ENCODE measurements at places on chromosomes 11 and 22.

GRCh38 chr22:35418731-35419130, 18.8 kb downstream of the MCM5 start:
- no peak for DNase-seq

- no peak for DNase-seq
Measured at GRCh38 chr11:3056296-3057068, 741 bp downstream of the CARS1 start.

GRCh38 chr11:12284316-12285050, 92.9 kb upstream of the PARVA start:
- DNase-seq = no peak

- DNase-seq = no peak
Measured at GRCh38 chr11:134476435-134477021, 64.5 kb upstream of the B3GAT1 start.

DNA sequence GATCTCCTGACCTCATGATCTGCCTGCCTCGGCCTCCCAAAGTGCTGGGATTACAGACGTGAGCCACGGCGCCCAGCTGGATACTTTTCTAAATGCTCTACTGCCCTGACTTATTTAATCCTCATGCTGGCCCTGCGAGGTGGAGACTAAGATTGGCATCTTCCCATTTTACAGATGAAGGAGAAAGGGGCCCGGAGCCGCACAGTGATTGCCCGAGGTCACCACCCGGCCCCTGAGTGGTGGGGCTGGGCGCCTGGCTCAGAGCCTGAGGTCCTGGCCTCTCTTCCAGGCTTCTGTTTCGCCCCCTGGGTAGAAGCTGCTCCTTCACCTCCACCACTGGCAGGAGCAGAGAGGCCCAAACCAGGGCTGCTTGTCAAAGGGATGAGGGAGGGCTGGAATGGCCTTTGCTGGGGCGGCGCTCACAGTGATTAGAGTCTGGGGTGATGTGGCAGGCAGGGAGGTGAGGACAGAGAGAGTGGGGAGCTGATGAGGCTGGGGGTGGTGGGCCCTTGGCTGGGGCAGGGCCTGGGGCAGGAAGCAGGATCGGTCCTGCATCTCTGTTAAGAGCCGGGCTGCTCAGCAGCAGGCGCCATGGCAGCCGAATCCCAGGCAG, 15.4 kb upstream of the MPPED1 start:
- no peak for DNase-seq

GRCh38 chr11:102230186-102230585, 87.1 kb upstream of the BIRC3 start:
- DNase-seq = no peak

GRCh38 chr11:129937592-129938238, 42.3 kb upstream of the NFRKB start:
- DNase-seq = no peak

GRCh38 chr11:6855971-6856541, 6.8 kb upstream of the OR10A2 start:
- DNase-seq = no peak

DNA sequence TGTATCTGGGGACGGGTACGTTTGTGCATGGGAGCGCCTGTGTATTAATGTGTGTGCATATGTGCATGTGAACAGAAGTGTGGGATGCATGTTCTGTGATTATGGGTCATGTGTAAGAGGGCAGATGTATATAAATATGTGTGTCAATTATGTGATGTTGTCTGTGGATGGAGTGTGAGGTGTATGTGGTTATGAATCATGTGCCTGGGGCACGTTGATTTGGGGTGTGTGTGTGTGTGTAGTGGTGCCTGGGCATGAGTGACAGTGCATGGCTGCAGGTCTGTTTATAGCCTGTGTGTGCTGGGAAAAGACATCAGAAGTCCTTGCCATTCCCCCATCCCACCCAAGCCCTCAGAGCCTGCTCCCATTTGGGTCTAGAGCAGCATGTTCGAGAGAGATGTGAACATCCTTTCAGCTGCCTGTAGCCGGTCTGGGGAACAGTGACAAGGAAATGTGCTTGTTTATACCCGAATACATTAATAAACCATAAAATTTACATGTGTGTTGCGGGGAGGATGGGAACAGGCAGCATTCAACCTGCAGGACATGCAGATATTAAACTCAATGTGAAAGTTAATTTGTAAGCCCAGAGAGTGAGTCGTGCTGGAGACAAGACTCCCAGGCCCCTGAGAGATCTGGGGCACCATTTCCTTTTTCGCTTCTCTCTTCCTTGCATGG, 129.0 kb downstream of the NECTIN1 start:
- no peak for DNase-seq

DNA sequence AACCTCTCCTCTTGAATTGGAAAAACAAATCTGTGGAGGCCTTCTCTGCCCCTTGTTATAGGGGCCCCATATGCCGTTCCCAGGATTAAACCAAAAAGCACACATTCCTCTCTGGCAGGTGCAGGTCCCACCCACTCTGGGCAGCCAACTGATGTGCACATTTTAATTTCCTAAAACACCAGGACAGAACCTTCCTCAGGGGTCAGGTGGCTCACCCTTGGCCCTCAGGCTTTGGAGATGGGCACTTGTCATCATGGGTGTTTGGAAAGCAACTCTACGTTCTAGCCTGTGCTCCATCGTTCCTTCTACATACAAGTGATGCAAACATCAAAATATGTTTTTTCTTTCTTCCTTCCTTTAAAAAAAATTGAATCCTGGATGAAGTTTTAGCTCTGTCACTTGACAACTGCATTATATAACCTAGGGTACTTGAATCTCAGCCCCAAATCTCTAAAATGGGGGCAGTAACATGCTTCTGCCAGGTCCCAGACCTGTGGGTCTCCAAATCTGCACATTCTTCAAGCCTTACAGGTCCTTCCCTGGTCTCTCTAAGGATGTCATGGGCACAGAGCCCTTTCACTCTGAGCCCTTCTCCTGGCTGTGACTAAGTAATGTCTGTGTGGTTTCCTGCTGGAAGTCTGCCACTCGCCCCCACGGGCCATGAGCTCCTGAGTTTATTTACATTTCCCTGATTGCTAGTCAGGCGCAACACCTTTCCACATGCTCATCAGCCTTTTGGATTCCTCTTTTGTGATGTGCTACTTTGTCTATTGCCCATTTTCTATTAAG, 43.8 kb downstream of the KCNQ1OT1 start:
- no peak for DNase-seq

DNA sequence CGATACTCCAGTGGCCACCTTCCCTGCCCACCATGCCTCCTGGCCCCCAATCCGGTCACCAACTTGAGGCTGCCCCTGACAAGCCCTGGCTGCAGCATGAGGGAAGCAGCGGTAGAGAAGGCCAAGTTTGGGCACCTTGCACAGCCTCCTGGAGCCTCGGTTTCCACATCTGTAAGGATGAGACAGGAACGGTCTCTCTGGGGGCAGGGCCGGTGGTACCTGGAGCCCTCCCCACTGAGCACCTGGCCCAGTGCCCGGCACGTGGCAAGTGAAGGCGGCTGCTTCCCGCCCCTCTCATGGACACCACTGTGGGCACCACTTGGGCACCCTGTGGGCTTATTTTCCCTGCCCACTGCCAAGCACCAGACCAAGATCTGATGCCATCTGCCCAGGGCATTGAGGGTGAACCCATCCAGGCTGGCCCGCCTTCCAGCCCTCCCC, 77.8 kb downstream of the CDKN1C start:
- DNase-seq = no peak

GRCh38 chr11:88301488-88302140, 35.9 kb downstream of the CTSC start:
- no peak for DNase-seq

GRCh38 chr11:69576069-69576782, 64.7 kb upstream of the CCND1 start:
- no peak for DNase-seq

GRCh38 chr11:3201677-3202181, 16.9 kb downstream of the MRGPRG start:
- no peak for DNase-seq

- no peak for DNase-seq
Measured at GRCh38 chr11:70135142-70135541, 57.0 kb downstream of the ANO1 start.

DNA sequence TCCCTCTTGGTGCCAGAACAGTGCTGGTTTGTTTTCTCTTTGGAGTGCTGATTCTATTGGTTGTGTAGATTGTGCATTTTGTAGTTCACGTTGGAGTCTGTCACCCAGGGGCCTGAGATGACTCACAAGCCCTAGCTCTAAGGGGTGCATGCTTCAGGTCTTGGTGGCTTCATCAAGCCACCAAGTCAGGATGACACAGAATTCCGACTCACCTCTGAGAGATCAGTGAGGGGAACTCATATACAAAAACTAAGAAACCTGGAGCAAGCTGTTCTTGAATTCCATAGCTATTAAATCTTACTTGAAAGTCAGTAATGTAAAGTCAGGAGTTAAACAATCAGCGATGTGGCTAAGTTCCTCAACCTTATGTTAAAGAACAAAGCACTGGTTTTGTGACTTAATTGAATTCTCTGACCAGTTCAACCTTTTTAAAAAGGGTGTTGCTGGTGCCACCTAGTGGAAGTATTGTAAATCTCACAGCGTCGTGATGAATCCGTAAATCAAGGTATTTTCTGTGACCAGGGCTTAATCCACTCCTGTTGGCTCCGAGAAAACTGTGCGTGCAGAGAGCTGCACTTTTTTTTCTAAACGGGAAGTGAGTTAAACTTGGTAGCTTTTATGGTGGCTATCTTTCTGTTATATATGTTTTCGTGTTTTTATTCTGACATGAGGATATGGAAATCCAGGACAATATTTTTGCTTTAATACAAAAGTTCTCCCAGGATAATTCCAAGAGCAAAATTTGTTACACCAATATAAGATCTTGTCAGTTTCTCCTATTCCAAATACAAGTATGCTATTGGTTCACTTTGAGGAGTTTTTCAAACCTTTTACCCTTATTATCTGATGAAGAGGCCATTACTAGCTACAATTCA, 14.6 kb downstream of the MMP13 start:
- DNase-seq = peak; percentile 44

GRCh38 chr11:75499423-75500190, 26.1 kb downstream of the GDPD5 start:
- DNase-seq = no peak

DNA sequence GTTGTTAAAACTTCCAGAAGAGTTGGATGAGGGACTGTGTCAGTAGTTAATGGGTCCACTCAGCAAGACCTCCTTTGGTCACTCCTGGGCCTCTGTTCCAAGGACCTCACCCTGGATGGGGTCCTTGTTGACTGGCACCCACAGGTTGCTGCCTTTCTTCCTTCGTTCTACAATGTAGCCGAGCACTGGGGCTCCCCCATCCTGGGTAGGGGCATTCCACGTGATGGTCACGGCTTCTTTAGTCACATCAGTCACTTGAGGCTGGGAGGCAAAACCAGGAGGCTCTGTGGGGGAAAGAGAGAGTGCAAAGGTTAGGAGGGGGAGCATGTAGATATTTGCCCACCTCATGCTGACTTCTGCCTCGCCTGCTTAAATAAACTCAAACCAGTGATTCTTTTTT, 12.0 kb downstream of the TMEM86A start:
- no peak for DNase-seq

DNA sequence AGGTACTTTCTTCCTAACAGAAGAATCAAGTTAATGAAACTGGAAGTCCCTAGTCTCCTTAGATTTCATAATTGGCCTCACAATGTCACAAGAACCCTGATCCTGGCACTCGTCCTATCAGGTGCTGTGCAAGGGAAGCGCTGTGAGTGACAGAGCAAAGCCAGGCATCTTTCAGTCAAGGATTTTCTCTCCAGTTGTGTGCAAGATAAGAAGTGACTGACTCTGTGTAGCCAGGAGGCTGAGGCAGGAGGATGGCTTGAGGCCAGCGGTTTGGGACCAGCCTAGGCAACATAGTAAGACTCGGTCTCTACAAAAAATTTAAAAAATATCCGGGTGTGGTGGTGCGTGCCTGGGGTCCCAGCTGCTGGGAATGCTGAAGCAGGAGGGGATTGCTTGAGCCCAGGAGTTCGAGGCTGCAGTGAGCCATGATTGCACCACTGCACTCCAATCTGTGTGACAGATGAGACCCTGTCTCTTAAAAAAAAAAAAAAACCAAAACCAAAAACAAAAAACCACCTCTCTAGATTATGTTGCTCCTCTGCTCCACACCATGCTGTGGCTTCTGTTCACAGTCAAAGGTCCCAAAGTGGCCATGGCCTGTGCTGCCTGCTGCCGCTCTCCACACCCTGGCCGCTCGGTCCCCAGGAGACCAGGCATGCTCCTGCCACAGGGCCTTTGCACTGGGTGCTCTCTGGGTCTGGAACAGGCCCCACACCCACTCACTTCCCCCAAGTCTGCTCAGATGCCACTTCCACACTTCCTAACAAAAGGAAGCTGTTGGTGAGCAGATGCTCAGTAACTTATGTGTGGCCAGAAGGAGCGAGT, 54.2 kb upstream of the CLDN5 start:
- no peak for DNase-seq

DNA sequence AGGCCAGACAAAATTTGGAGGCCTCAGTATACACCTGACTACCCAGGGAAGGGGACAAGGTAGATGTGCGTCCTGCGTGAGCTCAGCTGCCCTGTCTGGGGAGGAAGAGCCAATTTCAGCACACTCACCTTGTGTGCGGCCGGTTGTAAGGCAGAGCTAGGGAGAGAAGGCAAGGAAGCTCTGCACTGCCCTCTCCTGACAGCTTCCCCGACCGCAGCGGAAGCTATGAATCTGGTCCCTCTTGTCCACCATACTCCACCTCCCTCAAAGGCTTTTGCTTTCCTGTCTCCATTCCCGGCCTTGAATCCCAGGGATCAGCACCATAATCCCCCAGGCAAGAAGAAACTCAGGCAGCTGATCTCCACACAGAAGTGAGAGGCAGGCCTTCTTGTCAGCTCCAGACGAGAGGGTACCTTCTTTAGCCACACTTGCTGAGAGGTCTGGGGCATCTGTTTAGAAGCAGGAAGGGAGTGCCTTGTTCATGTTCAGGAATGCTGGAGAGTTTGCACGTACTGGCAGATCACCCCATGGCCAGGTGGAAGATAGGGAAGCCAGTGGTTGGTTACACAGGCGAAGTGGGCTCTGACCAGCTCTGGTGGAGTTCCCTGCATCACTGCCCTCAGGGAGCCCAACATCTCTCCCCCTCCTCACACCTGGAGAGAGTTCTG, 62.5 kb downstream of the FEZ1 start:
- DNase-seq = no peak

GRCh38 chr11:67691149-67691548, 16.7 kb upstream of the ALDH3B2 start:
- DNase-seq = no peak

DNA sequence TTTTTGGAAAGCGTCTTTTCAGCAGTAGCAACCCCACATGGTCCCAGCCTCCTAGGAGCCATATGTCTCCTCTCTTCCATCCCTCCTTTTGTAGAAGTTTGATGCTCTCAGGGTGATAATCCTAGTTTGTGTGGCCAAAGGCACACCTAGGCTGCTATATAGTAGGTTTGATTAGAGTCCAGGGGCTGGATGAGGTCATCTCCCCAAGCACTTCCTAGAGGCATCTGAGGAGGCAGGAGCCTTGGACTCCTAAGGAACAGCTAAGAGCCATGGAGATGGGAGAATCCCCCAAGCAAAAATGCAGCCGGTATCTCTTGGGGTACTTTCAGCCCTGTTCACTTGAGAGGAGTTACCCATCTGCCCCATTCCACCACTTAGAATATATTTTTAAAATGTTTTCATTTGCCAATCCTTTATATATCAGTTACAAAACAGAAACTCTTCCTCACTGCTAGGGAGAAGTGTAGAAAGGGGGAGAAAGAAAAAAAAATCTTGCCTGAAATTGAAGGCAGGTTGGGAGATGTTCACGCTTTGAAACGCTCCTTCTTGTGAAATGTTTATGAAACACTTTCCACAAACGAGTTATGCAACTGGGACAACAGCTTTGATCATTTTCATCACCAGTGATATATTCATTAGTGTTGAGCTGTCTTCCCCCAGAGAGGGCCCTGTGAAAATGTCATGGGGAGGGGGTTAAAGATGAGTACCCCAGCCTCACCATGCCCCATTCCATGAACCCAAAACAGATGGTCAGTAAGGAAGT, 31.9 kb upstream of the TLCD5 start:
- no peak for DNase-seq

GRCh38 chr22:28899199-28899853, 16.0 kb downstream of the ZNRF3 start:
- DNase-seq = no peak

All from NCI-H1436 (cell line).